ENCODE measurements at places on chromosomes 2 and 18. TPM values are rescaled to one million over a fixed set of nuclear protein-coding genes. Genes with fewer than 3 reads are reported as not detected.
A peak's percentile ranks its signal among the peaks of the same experiment; 100 is the strongest.

The ANTXR1 gene
- total RNA-seq = not detected

The SLC23A3 gene
- 4.9 TPM for total RNA-seq

DNA sequence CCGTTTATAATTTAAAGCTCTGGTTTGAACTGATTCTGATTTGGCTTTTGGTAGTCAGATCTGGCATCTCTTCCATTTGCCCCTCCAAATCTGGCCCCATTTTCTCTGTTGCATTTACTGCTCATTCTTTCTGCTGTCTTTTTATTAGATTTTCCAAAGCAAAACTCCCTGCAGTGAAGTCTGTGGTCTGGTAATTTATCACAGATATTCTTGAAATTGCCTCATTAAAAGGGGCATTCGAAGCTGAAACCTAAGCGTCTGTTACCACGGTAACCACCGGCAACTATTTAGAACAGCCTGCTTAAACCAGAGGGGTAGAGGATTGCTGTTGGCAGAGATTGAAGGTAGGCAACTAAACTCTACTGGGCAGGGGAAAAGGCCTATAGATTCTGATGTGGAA is 111.5 kb upstream of the UPP2 start:
- no peaks in the 10 kb centered on the region for H3K36me3 ChIP-seq
- H3K27me3 ChIP-seq = peaks cover 2% of the 10 kb centered on the region
- no peaks in the 10 kb centered on the region for H3K4me1 ChIP-seq
- H3K4me3 ChIP-seq = no peak overlapping the region

GRCh38 chr18:58015065-58015780 is 28.8 kb upstream of the NEDD4L start:
- no peaks in the 10 kb centered on the region for H3K27me3 ChIP-seq
- DNase-seq = peak; percentile 35
- peaks cover 32% of the 10 kb centered on the region for H3K4me1 ChIP-seq
- peak overlapping the region; percentile 55 for H3K4me3 ChIP-seq
- H3K36me3 ChIP-seq = no peaks in the 10 kb centered on the region
